ENCODE measurements at places on chromosomes 2 and 18.
A peak's percentile ranks its signal among the peaks of the same experiment; 100 is the strongest.

DNA sequence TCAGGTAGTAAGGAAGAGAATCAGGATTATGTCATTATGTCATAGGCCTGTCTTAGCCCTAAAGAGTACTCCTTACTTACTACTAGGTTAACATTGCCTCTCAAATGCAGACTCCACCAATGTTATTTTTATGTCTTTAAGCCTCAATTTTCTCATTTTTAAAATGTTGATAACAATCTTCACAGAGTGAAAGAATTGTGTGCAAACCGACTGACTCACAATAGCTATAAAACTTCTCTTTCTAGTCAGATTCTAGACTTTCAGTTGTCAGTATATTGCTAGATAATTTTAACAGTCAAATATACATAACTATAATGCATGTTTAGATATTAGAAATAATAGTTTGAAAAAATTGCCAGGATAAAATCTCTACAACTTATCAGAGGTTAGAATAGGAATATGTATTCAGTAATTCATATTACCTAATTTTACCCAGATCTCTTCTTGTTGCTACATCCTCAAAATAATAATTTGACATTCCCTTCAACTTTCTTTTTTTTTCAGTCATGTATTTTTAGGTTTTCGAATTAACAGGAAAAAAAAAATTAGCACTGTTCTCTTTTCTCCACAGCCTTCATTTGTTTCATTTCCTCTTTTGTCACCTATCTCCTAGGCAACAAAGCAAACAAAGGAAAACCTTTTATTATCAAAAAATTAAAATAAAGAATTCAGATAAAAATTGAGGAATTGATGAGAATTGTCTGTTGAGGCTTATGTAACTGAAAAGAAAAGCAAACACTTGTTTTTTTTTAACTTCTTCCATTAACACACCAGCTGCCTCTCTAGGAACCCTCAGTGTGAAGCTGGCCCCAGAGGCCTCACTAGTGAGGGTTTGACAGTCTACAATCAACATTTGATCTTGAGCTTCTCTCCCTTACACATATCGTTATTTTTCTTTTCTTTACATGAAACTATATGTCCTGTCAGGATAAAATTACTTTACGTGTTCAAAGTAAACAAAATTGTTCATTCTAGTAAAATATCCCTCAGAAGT is 279.0 kb downstream of the CALCRL start:
- no peak for DNase-seq

- DNase-seq: no peak
Observed at GRCh38 chr2:140567734-140568133, 1563.1 kb downstream of the LRP1B start.

DNA sequence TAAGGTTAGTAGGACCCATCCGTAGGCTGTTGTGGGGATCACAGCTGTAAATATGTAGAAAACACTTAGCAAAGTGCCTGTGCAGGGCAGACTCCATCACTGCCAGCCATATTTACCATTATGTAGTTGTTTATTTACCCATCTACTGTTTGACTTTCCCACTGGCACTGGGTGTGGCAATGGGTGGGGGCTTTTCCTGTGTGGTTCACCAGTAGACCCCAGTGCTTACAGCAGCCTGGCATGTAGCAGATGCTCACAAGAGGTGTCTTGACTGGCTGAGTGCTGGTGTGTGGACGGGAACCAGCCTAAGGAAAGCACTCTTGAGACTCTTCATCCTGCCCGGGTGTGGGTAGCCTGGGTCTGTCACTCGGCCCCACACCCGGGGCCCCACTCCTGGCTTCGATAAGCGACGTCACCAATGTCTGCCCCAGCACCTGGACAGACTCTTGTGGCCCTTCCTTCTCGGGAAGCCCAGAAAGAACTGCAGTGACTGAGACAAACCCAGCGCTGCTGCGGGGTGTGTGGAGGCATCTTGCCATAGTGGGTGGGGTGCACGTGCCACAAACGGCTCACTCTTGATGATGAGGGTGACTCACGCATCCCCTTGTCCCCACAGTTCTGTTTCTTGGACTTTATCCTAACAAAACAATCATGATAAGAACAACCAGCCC is 78.3 kb downstream of the HDAC4 start:
- no peak for DNase-seq

- peak; percentile 30 for DNase-seq
Observed at GRCh38 chr2:72803151-72803550, 22.7 kb downstream of the EXOC6B start.

- DNase-seq: no peak
Observed at GRCh38 chr2:118943286-118943685, 1.3 kb downstream of the MARCO start.

DNA sequence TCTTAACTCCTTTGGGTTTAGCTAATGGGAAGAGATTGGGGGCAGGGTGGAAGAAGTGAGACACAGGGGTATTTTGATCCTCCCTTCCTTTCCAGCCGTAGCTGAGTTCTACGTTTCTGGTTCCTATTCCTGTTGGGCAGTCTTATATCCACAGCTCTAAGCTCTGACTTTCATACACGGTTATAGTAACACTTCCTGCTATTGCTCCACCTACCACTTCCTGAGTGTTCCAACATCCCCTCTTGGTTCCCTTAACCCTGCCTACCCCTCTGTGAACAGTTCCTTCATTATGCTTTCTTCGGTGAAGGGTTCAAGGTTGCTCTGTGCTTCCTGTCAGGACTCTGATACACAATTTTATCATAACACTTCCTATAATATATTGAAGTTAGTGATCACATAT is 205.1 kb downstream of the DNAH7 start:
- DNase-seq: no peak

DNA sequence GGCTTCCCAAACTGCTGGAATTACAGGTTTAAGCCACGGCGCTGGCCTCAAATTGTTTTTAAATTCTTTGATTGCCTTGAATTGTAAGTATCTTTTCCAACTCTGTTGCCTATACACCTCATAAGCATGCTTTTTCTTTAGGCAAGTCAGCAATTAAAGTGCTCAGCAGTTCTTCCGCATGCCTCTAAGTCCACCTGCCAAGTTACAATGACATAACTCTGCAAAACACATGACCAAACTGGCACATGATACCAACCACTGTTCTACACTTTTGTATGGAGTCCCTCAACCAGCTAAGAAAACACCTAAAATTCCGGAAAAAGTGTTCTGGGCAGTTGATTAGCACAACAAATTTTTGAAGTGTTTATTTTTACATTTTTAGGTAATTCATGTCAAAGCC is 5.1 kb downstream of the TXNL4A start:
- DNase-seq: no peak

- DNase-seq: no peak
Observed at GRCh38 chr2:29655391-29656086, 265.8 kb downstream of the ALK start.

DNA sequence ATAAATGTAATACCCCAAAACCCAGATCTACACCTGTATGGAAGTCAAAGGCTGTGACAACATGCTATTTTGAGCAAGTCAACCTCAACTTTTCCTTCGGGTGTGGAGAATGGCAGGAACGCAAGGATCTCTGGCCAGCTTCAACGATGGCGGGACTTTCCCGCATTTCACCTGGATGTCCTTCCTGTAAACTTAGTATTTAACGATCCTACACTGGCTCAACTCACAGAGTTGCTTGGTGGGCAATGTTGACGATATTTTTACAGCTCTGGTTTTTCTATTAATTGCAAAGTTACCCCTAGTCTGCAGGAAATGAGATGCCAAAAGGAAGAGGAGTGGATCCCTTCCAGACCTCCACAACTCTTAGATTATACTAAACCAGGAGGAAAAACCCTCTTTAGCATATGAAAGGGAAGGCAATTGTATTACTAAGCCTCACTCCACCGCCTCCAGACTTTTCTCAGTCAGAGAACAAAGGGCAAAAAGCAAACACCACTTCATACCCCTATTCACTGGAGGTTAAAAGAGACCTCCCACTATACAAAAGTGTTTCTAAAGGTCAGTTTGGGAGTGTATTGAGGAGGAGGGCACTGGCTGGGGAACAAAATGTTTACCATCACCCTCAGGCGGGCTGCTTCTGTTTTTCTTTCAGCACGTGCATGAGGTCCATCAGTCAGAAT is 56.5 kb upstream of the ACVR1 start:
- DNase-seq: peak; percentile 35

DNA sequence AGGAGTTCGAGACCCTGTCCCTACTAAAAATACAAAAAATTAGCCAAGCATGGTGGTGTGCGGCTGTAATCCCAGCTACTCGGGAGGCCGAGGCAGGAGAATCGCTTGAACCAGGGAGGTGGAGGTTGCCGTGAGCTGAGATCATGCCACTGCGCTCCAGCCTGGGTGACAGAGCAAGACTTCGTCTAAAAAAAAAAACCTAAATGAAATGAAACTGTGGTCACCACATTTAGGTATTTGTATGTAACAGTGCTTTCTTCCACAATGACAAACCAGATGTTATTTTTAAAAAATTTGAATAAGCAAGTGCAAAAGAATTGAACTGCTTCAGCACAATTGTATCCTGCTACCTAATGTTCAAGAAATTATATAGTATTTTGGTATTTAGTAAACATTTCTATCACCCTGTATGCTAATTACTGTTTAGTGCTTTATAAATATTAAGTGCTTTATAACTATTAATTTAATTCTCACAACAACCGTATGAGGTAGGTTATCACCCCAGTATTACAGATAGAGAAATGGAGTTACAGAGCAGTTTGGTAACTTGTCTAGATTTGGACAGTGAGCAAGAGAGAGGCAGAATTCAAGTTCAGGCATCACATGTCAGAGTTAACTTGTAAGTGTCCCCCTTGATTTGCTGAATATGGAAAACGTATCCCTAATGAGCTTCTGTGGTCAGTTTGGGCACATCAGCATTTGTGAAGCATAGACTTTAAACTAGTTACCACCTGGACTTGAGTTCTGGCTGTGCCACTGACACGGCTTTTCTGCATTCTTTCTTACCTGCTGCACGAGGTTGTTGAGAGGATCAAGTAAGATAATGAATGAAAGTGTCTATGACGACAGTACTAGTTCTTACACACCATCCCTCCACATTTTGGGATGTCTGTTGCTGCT is 14.4 kb downstream of the PHLPP1 start:
- no peak for DNase-seq

DNA sequence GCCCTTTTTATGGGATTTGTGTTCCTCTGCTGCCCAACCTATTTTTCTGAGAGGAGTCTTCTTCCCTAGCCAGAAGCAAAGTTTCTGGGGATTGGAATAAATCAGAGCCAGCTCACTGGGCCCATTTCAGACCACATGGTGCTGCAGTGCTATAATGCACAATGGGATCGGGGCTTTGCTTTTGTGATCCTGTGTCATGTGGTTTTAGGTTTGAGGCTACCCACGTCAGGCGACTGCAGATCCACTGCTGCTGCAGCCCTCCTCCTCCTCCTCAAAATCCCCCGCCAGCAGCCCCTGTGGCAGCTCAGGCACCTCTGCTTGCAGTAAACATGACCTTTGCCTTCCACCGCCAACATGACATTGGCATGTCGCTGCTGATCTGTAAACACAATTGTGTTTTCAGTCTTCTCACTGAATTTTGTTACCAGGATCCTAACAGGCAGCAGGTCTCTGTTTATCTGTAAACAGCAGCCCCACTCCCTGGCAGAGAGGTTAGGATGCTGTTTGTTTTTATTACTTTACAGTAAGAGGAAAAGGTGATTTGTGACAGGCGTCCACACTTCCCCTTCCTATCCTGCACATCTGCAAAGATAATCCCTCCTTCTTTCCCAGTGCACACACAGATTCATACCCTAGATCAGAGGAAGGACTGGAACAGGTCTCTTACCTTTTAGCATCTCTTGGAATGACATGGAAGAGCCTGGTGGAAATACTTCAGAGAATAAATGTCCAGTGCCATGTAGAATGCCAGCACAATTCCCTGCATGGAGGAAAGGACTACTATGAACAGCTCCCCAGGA is 130.8 kb downstream of the FOXI3 start:
- DNase-seq: no peak

DNA sequence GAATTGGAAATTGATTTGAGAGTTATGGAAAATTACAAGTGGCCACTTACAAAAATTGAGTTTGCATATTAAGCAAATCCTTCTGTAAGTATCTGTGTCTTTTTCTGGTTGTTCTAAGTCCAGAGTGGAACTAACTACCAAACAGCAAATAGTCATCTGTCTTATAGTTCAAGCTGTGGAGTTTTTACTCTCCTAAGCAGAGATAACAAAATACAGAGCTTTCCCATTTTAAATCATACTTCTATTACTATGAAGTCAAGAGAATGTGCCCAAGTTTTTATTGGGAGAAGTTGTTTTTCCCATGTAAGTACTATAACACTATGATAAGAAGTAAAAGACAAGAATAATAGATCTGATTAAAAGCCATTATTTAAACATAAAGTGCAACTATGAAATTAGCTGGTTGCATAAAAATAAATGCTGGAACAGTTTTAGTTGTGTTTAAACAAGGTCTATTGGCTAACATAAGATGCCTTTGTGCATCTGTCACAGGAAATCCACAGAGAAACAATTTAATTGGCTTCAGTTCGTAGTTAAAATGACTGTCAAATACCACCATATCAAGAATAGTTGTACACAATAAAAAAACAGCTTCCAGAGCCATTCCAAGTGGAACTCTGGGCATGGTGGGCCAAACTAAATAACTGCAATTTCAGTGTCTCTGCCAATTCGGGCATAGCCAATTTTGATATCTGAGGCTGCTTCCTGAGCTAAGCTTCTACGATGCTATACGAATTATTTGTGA is 1467.4 kb upstream of the NXPH2 start:
- no peak for DNase-seq

DNA sequence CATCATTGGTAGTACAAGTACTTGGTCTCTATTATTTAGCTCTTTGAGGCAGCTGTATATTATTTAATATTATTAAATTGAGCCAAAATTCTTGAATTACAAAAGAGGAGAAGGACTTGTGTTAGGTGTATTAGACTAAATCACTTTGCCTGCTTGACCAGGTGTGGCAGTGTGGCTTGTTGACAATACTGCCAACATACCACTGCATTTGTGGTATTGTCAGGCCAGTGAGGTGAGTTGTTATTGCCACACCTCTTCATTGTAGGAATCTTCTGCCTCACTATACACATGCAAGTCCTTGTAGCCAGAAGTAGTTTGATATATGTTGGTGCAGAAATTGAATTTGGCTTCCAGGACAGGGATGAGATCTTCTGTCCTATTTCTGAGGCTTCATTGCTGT is 40.5 kb downstream of the CYP20A1 start:
- DNase-seq: peak; percentile 8

DNA sequence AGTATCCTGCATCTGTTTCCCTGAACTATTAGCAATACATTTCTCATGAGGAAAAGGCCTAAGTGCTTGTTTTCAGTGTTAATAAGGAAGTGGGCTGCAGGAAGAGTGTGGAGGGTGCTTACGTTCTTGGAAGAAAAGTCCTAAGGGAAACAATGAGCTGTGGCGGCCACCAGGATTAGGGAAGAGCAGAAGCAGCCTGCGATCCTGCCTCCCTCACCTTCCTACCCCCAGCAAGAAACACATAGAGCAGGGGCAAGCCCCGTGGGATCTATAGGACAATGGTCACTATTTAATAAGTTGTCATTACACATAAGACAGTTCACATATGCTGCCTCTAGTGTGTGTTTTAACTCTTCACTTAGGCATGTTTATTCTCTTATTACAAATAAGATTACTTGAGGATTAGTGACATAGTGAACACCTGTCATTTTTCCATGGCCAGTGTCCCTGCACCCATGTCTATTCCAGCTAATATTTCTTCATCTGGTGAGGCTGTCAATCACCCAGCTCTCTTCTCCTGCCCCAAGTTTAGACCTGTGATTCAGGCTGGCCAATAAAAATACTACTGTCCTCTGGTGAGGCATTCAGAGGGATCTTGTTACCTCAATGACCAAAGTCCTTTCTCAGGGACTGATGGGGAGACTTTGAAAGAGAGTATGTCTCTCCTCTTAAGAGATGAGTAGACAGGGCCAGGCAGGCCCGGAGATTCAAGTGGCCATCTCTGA is 510.9 kb upstream of the CELF4 start:
- no peak for DNase-seq

- DNase-seq: no peak
Observed at GRCh38 chr18:35030277-35030989, 10.8 kb upstream of the MAPRE2 start.
